ENCODE measurements at places on chromosomes 16 and 17.

DNA sequence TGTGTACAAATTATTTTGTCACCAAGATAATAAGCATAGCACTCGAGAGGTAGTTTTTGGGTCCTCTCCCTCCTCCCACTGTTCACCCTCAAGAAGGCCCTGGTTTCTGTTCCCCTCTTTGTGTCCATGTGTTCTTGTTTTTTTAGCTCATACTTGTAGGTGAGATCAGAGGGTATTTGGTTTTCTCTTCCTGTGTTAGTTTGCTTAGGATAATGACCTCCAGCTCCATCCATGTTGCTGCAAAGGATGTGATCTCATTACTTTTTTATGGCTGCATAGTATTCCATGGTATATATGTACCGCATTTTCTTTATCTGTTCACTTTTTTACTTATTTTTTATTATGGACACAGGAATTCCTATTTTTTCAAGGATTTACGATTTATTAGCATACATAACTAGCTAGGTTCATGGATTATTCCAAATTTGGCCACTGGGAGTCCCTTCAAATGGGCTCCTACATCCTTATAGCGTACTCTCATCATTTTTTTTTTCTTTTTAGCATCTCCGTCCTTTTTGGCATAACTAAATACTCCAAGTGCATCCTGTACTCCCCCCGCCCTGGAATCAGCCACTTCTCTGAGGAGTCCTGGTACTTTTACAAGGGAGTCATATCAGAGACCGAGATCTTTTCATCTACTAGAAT, 7.3 kb downstream of the TADA2A start:
- no peak for DNase-seq

DNA sequence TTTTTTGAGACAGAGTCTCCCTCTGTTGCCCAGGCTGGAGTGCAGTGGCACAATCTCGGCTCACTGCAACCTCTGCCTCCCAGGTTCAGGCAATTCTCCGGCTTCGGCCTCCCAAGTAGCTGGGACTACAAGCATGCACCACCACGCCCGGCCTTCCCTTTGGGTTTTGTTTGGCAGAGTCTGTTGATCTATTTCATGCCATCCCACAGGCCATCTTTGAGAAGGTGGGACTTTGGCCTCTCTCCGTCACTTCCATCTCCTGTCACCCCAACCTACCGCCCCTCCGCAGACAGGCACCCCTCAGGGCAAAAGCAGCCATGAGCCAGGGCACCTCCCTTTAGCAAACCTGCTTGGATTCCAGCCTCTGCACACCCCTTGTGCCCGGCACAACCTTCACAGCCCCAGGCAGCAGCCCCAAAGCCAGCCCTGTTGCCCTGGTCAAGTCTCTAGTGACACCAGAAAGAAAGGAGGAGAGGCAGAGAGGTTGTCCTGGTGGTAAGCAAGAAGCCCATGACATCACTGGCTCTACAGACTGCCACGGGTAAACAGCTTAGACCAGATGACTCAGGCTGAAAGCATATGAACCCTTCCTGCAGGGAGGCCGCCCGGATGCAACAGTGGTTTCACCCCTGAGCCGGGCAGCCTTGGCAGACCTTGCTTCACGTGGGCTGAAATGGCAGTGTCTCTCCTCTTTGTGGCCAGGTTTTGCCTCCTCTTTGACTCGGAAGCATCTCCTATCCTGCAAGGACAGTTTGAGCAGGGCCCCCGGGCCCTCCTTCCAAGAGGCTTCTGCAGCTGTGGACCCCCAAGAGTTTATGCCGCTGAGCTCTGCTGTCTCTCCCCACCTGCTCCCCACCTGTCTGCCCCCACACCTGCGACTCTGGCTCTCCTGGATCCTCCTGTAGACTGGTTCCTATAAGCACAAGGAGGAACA, 8.1 kb upstream of the TIMP2 start:
- DNase-seq, result peak; percentile 44

GRCh38 chr16:54056921-54057320, 229.7 kb downstream of the IRX3 start:
- DNase-seq, result no peak

DNA sequence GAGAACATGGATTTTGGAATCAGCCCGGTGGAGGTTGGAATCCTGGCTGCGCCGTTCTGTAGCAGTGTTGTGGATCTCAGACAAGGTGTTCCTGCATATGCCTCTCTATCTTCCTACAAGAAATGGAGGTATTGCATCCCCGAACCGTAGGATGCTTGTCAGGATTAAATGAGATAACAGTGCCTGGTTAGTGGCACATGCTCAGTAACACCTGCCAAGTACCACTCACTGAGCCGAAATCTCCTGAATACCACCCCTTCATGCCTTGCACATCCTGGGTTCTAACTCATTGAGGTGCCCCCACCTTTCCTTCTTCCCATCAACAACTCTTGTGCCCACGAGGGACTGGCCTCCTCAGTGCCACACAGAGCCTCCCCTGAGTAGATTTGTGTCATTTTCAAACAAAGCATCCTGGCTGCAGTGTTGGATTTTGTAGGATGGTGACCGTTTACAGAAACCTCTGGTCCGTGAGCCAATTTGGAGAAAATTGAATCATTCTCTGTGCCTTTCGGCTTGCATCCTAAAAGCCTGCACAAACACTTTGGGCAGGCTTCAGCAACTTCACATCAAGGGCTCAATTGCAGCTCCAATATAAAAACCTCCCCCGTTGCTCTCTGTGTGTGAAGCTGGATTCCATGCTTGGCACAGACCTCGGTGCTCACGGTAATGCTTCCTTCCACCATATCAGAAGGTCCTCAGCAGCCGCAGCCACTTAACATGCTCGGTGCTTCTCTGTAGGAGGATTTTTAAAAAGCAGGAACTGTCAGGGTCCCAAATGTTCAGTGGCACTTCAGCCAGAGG, 84.2 kb downstream of the WWOX start:
- no peak for DNase-seq

- DNase-seq, result no peak
These were observed 112.6 kb downstream of the IRF8 start for GRCh38 chr16:86011532-86011931.
